GM04504 (cell line): ENCODE measurements at places on chromosomes 4 and X.
A peak's percentile ranks its signal among the peaks of the same experiment; 100 is the strongest.

GRCh38 chr4:38894322-38894982, 26.8 kb downstream of the FAM114A1 start:
- no peak for DNase-seq

DNA sequence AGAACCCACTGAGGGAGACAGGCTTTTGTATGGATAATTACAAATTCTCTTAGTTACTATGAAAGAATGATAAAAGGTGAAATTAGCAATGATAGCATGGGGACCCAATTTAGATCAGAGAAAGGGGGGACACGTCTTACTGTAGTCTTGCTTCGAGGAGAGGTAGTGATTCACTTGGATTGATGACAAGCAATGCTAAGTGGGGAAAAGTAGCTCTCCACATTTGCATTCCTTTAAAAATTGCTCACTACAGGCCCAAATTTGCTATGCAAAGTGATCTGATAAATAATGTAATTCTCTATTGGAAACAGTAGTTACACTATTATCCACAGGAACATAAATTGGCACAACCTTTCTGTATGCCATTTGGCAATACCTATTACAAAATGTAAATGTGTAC, 42.5 kb upstream of the MAP3K15 start:
- no peak for DNase-seq

- DNase-seq = no peak
Observed at GRCh38 chrX:6149060-6149872, 79.4 kb downstream of the NLGN4X start.

DNA sequence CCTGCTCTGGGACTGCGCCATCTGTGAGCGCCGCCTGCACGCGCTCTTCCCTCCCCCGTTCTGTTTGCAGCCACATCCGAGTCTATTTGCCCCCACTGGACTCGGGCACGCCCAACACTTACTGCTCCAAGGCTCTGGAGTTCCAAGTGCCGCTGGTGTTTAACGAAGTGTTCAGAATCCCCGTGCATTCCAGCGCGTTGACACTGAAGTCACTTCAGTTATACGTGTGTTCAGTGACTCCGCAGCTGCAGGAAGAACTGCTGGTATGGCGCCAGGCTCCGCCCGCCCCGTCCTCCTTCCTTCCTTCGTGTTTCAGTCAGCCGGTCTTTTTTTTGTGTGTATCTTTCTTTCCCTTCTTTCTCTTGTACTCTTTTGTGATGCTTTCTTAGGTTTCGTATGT, 30.7 kb upstream of the CLCN4 start:
- DNase-seq = no peak

DNA sequence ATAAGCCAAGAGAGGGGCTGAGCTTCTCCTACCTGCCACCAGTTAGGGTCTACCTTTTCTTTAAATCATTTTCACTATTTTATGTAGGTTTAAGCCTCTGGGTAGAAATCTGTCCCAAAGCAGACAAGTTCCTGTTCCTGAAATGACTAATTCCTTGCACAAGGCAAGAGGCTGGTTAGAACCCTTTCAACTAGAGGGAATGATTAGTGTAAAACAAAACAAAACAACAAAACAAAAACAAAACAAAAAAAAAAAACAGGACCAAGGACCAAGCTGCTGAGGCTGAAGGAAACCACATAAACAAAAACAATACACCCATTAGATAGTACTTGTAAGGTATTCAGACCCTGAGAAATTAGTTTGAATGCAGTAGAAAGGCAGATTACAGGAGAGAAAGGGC, 62.7 kb downstream of the MAML3 start:
- DNase-seq = no peak

- no peak for DNase-seq
Observed at GRCh38 chr4:183057255-183057654, 41.8 kb upstream of the WWC2 start.

- no peak for DNase-seq
Observed at GRCh38 chr4:168677063-168677462, 180.2 kb downstream of the PALLD start.

GRCh38 chr4:26279446-26279845, 41.4 kb upstream of the RBPJ start:
- no peak for DNase-seq

DNA sequence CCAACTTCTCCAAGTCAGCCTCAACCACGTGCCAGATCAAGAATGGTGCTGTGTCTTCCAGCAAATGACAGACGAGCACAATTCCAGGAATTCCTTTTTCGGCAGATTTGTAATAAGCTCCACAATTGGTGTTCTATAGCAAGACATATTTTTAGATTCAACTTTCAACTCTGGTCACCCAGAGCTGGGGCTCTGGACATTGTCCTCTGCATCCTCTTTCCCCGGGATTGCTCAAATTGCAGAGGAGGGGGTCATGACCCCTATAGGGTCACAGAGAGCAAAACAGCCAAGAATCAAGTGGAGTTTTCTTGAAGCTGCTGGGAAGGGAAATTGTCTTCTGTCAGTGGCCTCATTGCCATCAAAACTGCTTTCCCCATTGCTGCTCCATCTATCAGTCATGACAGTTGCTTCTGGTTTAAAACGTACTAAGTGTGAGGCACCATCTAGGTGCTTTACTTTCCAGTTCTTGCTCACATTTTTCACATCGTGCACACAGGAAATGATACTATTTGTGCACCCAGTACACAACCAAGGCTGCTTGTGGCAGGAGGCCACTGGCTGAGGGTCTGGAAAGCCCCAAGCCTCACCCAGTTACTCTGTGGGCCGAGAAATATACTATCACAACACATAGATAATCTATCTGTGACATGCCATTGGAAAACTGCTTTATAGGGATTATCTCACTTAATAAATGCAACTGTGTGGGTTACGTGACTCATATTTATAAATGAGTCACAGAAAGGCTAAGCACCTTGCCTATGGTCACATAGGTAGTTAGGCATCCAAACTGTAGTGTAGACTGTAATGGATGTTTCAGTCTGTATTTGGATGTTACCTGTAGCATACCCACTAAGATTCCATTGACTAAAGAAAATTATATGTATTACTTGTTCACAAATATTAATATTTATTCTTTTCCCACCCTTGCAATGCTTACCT, 91.7 kb upstream of the PHOX2B start:
- DNase-seq = no peak

GRCh38 chr4:23856630-23857029, 33.2 kb downstream of the PPARGC1A start:
- DNase-seq = no peak

GRCh38 chrX:153499876-153500275, 5.1 kb downstream of the BGN start:
- no peak for DNase-seq

GRCh38 chr4:102316585-102316984, 28.7 kb downstream of the SLC39A8 start:
- DNase-seq = no peak

GRCh38 chrX:110086916-110087484, 84.1 kb downstream of the TMEM164 start:
- DNase-seq = peak; percentile 51

DNA sequence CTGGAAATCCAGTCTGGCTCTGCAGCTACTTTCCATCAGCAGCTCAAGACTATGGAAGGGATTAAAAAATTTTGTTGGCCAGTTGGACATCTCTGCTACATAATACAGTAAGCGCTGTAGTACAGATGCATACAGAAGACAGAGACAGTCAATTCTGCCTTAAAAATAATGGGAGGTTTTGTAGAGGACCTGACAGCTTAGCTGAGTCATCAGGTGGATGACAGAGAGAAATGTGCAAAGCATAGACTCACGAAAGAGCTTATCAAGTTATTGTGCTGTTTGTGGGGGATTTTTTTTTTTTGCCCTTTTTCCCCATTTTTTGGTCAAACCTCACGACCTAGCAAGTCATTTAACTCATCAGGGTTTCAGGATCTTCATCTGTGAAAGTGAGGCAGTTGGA, 149.0 kb upstream of the SCML1 start:
- no peak for DNase-seq

DNA sequence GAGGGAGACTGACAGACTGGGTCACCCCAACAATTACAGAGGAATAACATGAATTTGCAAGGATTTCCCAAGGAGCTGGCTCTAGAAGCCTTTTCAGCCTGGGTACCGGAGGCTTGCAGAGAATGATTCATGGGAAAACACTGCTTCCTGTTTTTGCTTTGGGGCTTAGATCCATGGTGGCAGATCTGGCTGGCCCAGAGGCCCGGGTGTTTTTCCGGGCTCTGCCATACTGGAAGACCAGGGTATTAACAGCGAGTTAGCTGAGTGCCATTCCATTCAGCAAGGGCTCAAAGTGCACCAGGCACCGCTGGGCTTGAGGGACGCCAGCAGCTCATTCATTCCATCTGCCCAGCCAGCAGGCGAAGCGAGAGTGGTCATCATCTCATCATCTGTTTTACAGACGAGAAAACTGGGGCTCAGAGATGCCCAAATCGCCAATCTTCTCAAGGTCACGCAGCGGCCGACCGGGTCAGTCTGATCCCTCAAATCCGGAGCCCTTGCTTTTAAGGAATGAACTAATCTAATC, 1.3 kb downstream of the WDR1 start:
- DNase-seq = no peak

- no peak for DNase-seq
Observed at GRCh38 chr4:53497487-53498244, 93.6 kb downstream of the LNX1 start.

GRCh38 chr4:163679189-163679588, 184.7 kb downstream of the TMA16 start:
- no peak for DNase-seq

- peak; percentile 6 for DNase-seq
Observed at GRCh38 chrX:101759000-101759399, 99.3 kb upstream of the ARMCX2 start.

DNA sequence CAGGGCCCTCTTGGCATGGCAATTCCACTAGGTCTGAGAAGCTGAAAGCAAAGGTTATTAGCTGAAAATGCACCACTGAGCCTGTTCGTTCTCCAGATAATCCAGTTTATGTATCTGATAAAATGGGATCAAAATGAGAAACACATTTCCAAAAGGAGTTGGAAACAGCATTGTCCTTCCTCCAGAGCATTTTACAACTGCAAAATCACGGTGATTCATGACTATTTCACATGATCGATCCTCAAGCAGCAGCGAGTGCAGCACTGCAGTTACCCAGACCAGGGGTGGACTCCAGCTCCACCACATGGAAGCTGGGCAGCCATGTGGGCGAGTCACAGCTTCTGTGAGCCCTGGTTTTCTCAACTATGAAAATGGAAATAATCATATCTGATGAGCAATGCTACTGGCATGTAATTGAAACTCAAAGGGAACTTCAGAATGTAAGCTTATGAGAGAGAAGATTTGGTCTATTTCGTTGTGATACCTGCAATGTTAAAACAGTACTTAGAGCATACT, 78.7 kb upstream of the MSX1 start:
- DNase-seq = no peak

GRCh38 chr4:24808955-24809354, 13.6 kb downstream of the SOD3 start:
- no peak for DNase-seq

GRCh38 chrX:150058728-150059127, 120.4 kb upstream of the EOLA2 start:
- DNase-seq = no peak

DNA sequence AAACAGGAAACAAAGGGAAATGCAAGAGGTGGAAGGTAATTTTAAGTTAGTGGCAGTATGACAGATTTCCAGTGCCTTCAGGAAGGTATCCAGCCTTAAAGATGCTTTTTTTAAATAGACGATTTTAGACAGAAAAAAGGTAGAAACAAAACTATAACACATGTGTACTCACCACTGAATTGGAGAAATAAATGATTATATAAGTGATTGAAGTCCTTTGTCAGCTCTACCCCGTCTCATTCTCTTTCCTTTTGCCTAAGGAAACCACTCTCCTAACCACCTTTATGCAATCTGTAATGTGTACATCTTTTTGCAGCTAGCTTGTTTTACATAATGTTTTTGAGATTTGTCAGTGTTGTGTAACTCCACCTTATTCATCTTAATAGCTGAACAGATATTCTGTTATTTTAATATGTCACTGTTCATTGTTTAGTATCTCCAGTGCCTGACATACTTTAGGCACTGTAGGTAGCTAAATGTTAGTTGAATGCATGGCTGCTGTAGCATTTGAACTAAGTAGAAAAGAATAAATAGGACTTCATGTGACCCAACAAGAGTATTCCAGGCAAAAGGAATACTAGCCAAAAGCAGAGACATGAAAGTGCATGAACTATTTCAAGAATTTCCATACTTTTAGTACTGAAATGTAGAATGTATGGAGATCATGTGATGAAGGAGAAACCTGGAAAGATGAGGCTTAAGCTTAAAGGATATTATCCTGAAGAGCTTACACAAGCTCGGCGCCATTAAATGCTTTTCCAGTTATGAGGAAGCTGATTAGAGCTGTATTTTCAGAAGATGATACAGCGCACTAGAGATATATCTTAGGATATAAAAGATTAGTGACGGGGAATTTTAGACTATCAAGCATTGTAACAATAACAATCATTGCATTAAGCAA, 865 bp downstream of the FAM200B start:
- no peak for DNase-seq

DNA sequence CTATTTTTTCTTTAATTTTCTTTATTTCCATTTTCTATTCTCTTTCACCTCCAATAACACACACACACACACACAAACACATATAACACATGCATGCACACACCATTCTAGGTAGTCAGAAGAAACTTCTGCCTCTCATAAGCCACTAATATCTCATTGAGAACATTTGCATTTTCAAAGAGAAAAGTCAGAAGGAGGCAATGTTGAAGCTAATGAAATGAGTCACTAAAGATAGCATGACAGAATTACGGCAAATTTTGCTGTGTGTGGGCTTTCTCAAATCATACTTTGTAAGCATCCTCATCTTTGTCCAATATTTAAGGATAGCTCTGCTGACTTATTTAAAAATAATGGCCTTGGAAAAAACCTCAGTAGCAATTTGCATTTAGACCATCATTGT, 291.3 kb downstream of the GUCY2F start:
- DNase-seq = no peak

- DNase-seq = no peak
Observed at GRCh38 chr4:165982934-165983333, 109.9 kb downstream of the TLL1 start.

GRCh38 chrX:126165721-126166461, at the start of gene DCAF12L2:
Gene DCAF12L2 (minus strand): TSS chrX:126166289. CDS start chrX:126165924, 365 bp downstream.
- no peak for DNase-seq

- DNase-seq = no peak
Observed at GRCh38 chr4:46856333-46856732, 52.7 kb downstream of the COX7B2 start.
